ENCODE measurements at places on chromosomes 4 and X.

DNA sequence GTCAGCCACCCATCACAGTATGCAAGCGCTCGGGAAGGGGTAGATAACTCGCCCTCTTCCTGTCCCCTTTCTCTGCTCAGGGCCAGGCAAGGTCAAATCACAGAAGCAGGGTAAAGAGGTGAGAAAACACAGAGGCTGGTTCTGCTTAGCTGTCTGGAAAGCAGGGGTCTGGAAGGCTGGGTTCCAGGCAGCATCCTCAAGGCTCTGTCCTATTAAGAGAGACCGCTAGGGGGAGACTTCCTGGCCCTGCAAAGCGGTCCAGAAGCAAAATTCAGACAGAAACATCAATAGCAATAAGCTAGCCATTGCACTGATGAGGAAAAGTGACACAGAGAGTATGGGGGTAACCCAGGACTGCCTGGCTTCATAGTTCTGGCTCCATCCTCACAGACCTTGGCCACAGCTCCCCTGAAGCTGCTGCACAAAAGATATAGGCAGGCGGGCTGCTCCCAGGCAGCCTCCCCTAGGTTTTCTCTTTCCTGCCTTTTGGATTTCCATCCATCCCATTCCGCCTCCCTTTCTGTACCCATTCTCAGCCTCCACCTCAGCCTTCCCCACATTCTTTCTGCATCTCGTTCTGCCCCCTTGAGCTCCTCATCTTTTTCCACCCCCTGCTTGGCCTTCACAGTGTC is 308.5 kb downstream of the EVC2 start:
- no peak for DNase-seq

DNA sequence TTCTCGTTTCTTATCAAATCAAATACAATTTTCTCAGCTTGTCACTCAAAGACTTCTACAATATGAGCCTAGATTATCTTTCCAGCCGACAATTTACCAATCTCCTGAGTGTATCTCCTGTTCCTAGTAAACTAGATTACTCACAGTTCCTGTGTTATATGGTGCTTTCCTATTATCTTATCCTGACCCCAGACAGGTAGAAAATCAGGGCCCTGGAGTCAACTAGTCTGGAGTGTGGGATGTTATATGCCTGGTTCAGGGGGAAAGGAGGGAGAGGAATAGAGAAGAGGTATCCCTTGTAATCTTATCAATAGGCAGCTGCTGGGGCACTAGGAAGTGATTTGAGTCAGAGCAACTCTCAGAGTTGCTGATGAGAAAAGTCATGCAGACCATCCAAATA is 127.1 kb downstream of the SLC7A11 start:
- DNase-seq, result no peak

- DNase-seq, result no peak
These were observed 37.2 kb downstream of the CXCL8 start for GRCh38 chr4:73777612-73778011.

- no peak for DNase-seq
These were observed 124.0 kb downstream of the PTPN13 start for GRCh38 chr4:86718152-86718551.

DNA sequence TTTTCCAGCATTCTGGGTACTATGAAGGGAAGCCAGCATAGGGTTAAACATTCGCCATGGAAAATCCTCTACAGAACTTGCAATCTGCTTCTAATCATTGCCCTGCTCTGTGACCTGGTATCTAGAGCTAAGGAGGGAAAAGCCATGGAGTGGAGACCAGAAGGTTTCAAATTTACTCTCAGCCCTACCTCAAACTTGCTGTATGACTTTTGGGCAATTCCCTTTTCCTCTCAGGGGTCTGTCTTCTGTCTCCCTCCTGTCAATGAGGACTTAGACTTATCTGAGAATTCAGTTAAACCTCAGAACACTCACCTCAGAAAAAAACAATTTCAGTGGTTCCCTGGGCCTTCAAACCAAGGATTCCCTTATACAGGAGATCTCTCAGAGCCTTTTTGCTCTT is 29.1 kb downstream of the ARHGEF9 start:
- DNase-seq, result no peak

GRCh38 chr4:85792376-85793232 is 317.7 kb downstream of the ARHGAP24 start:
- DNase-seq, result no peak

DNA sequence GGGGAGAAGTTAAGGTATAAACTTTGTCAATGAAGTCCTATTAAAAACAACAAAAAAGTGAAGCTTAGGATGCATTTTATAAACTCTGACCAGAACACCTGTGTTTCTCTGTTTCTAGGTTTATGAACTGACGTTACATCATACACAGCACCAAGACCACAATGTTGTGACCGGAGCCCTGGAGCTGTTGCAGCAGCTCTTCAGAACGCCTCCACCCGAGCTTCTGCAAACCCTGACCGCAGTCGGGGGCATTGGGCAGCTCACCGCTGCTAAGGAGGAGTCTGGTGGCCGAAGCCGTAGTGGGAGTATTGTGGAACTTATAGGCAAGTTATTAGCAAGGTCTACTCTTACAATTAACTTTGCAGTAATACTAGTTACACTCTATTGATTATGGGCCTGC is 46.6 kb downstream of the HTT start:
- no peak for DNase-seq

DNA sequence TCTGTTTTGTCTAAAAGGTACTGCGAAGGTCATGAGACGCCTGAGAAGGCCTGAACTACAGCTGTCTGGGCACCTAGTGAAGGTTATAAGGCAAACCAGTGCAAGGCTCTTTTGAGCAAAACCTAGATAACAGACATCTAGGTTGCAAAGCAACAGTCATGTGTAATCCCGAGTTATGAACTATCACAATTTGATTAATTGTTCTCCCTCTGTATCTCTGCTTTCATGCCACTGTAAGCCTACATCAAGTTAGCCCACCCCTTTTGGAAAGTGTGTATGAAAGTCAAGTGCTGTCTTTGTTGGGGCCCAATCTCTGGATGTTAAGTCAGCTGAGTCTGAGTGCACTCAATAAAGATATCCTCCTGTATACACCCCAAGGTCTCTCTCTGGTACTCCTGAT is 31.9 kb upstream of the UGT2B7 start:
- DNase-seq, result no peak

- DNase-seq, result no peak
These were observed 514.5 kb upstream of the SMIM31 start for GRCh38 chr4:164239433-164239832.

GRCh38 chr4:163380703-163381102 is 37.0 kb downstream of the NPY5R start:
- DNase-seq, result no peak

DNA sequence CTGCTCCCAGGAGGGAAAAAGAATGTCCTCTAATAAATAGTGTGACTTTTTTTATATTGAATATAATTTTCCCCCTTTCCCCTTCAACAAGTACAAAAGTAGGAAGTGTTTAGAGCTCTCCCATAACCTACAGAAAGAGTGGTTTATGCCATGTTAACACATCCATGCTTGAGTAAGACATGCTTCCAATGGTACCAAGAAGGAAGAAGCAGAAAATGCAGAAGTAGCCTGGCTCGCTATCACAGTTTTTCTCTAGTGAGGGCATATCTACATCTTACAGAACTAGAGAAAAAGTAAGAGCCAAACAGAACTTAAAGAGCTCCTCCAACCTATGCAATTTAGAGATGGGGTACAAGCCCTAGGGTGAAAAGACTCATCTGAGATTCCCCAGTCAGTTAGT is 82.5 kb downstream of the ARHGEF9 start:
- DNase-seq, result no peak

DNA sequence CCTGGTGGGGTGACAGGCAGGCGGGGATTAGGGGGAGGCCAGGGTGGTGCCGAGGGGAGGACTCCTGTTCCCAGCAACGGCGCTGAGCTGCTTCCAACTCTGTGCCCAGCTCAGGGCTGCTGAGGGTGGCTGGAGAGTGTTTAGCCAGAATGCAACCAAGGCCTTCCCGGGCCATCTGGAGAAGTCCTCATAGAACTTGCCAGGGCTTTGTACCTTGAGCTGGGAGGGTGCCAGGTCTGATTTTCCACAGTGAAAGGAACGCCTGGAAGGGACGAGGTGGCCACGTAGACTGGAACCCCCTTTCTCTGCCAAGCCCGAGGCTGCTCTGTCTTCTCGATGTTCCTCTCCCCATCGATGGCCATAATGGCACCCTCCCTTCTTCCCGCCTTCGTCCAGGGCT is 57.0 kb upstream of the GPR78 start:
- DNase-seq, result no peak

DNA sequence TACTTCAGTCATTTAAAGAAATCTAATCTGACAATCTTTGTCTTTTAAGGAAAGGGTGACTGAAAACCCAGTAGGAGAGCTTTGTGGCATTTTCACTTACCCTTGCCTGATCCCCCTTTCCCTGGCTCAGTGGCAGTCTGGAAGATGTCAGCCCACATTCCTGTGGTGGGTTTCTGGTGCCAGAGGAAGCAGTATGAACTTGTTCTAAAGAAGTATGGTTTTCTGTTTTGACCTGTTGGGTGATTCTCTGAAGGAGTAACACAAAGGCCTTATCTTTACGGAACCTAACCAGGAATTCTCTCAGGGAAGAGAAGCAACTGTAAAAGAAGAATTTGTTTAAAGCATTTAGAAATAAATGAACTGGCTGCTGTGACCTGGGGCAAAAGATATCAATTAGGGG is 41.9 kb downstream of the BMP15 start:
- DNase-seq, result no peak

GRCh38 chrX:111581086-111581485 is 69.6 kb downstream of the SERTM2 start:
- no peak for DNase-seq

DNA sequence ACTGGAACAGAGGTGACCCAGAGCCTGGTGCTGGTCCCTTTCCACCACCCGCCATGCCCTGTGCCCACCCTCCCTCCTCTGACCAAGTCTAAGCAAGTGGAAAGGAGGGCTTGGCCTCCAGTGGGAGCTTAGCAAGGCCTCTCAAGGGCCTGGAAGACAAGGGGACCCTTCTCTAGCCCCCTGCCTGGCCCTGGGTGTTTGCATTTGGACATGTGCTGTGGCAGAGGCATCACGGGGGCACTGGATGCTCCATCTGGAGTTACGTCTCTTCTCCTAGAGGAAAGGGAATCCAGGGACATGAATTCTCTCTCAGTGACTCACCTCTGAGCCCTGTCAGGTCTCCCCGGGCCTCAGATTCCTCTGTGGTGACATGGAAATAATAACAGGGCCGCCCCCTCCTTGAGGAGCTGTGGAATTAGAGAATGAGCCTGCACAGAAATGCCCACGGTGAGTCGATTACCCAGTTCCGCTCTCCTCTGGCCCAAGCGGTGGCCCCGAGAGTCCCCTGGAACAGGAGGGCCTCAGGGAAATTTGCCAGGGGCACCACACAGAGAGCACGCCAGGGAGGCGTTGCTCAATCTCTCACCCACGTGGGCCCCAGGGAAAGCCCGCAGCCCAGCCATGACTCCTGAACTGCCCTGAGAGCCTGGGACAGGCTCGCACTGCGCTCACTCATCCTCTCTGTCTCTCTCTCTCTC is 189.6 kb downstream of the BCOR start:
- DNase-seq, result no peak

- no peak for DNase-seq
These were observed 105.9 kb downstream of the LARP1B start for GRCh38 chr4:128166982-128167381.

DNA sequence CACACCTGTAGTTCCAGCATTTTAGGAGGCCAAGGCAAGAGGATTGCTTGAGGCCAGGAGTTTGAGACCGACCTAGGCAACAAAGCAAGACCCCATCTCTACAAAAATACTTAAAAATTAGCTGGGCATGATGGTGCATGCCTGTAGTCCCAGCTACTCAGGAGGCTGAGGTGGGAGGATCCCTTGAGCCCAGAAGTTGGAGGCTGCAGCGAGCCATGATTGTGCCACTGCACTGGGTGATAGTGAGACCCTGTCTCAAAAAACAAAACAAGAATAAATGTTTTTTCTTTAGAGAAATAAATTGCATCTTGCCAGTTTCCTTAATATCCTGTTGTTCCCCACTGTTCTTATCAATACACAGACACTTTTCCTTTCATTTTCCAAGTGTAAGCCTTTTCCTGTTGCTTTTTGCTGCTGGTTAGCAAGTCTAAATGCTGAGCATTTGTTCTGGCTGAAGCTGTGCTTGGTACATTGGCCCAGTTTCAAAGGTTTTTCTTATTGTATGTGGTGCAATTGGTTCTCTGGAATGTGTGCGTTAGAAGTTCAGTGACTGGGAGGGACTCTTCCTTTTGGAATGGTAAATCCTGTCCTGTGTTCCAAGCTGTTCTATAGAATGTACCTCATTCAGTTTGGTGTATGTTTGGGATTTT is 98.2 kb downstream of the AFF1 start:
- no peak for DNase-seq

- DNase-seq, result peak; percentile 100
These were observed at the start of gene GRPEL1 for GRCh38 chr4:7067452-7068278. Gene GRPEL1 (minus strand): TSS chr4:7068064. CDS start chr4:7068032, 32 bp downstream.

DNA sequence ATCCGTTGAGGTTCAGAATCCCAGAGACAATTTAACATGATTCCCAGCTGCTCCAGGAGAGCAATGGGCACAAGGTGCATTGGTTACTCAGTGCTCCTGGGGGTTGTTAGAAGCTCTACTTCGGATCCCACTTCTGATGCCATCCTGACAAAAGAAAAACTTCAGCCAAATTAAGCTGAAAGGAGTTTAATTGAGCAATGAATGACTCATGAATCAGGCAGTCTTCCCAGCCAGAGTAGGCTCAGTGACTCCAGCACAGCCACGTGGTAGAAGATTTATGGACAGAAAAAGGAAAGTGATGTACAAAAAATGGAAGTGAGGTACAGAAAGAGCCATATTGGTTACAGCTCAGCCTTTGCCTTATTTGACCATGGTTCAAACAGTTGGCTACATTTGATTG is 95.7 kb downstream of the PWWP3B start:
- no peak for DNase-seq

- DNase-seq, result no peak
These were observed 6.5 kb downstream of the SASH3 start for GRCh38 chrX:129786210-129786651.

DNA sequence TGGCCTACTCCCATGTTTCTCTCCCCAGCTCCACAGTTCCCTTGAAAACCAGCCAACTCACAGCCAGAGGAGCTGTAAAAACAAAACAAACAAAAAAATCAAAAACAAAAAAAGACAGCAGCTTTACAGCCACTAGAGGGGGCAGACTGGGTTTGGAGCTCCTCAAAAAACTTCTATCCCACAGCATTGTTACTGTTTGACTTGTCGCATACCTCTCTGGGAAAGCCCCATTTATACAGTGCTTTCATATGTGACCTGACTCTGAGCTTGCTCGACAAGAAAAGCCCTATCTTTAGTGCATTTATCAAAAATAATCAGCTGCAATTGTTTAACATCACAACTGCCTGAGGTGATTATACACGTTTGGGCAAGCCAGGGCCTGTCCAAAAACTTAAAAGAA is 21.6 kb downstream of the TSPAN6 start:
- no peak for DNase-seq

GRCh38 chrX:276581-277201 is 4.5 kb upstream of the PLCXD1 start:
- DNase-seq, result no peak

- no peak for DNase-seq
These were observed 33.4 kb downstream of the NELFA start for GRCh38 chr4:1975391-1975801.

DNA sequence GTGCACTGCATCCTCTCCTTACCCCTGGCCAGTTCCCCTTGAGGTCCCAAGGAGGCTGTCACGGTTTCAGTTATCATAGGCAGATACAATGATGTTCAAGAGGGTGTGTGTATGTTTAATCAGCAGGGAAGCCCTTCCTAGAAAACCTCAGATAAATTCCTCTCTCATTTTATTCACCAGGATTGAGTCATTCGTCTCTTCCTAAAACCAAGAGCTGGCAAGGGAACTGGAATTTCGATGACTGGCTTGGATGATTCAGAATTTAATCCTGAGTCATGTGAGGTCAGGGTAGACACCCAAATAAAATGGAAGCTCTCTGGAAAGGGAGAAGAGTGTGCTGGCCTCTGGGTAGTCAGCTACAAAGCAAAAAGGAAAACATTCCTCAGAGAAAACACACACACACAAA is 106.2 kb upstream of the RAPGEF2 start:
- DNase-seq, result no peak

All from stimulated activated CD8-positive, alpha-beta memory T cell treated with anti-CD3 and anti-CD28 coated beads, Interleukin-2, amount 100 ng/mL, for 1 hour (primary cell).